ENCODE measurements at places on chromosomes 11 and 22. TPM values are rescaled to one million over a fixed set of nuclear protein-coding genes. Genes with fewer than 3 reads are reported as not detected.

DNA sequence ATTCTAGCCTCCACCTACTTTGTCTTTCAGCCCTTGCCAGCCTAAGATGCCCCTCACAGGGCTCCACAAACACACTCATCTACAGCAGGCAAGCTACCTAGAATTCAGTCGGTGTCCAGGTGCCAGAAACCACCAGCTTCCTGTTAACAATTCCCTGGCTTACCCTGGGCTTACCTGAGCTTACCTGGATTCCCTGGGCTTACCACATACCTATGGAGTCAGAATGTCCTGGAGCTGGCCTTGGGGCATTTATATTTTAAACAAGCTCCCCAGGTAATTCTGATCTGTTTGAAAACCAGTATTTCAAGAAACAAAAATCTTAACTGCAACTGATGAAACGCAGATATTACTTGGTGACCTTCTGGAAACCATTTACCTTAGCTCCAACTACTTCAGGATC lies 123.6 kb downstream of the SLC1A2 start:
- no peak overlapping the region for H3K4me3 ChIP-seq
- peaks cover 16% of the 10 kb centered on the region for H3K27me3 ChIP-seq
- no peak for DNase-seq
- no peak overlapping the region for H3K27ac ChIP-seq
- H3K36me3 ChIP-seq: no peaks in the 10 kb centered on the region
- H3K4me1 ChIP-seq: peaks cover 24% of the 10 kb centered on the region

DNA sequence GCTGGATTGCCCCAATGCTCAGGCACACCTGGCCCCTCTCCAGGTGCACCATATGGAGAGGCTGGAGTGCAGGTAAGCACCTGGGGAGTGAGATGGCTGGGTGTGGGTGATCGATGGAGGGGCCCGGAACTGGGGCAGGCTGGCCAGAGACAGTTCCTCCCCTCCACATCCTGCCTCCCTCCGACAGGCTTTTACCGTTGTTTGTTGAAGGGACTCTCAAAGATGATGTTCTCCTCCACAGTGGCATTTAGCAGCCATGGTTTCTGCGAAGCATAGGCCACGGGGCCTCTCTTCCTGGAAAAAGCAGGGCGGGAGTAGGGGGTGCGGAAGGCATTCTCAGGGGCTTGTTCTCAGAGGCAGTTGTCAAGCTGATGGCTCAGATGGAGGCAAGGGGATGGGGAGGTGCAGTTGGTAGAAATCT lies 25.9 kb upstream of the KCNJ11 start:
- H3K36me3 ChIP-seq: no peaks in the 10 kb centered on the region
- DNase-seq: no peak
- H3K4me3 ChIP-seq: peak overlapping the region; percentile 3
- peaks cover 43% of the 10 kb centered on the region for H3K4me1 ChIP-seq
- H3K27ac ChIP-seq: peak overlapping the region; percentile 57
- peaks cover 55% of the 10 kb centered on the region for H3K27me3 ChIP-seq

DNA sequence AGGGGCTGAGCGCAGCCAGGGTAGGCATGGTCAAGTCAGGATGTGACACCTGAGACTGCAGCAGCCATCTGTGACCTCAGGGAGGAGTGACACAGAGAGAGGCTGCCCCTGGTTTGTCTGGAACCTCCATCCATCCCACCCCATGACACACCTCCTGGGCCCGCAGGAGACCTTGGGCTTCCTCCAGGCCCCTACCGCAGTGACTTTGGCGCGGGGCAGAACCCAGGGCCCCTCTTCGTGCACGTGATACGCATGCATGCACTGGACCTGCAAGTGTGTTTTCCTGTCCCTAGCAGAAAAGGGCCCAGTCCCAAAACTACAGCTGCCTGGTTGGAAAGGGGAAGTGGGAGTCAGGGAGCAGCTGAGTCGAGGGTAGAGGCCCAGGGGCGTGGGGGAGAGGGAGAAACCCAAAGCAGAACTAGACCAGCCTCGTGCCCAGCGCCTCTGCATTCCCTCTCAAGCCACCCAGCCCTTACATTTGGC lies 7.9 kb upstream of the CYTH4 start:
- no peaks in the 10 kb centered on the region for H3K27me3 ChIP-seq
- peaks cover 67% of the 10 kb centered on the region for H3K4me1 ChIP-seq
- DNase-seq: no peak
- H3K36me3 ChIP-seq: no peaks in the 10 kb centered on the region

The KRTAP5-2 gene
- total RNA-seq: not detected

Data from activated T-helper 2 cell treated with anti-CD3 and anti-CD28 coated beads, Interferon-gamma antibody, Interleukin-2, Interleukin-4, amounts not matched to agents 10 μg/mL and 5 μg/mL and 100 μg/mL, durations not matched to agents 14 hours and 24 hours and 36 hours (primary cell).